C1 segment of cervical spinal cord (tissue), 14 donors: ENCODE measurements at places on chromosomes 11 and 22.

GRCh38 chr11:83823461-83824025 is 537.4 kb upstream of the CCDC90B start:
- no peak for DNase-seq

GRCh38 chr11:73201249-73201648 is 16.8 kb upstream of the P2RY2 start:
- DNase-seq: peak; percentile 9

- no peak for DNase-seq
Observed at GRCh38 chr22:24830205-24830979, 24.4 kb downstream of the SGSM1 start.

GRCh38 chr22:48793949-48794348 is 1033.7 kb downstream of the BRD1 start:
- no peak for DNase-seq

DNA sequence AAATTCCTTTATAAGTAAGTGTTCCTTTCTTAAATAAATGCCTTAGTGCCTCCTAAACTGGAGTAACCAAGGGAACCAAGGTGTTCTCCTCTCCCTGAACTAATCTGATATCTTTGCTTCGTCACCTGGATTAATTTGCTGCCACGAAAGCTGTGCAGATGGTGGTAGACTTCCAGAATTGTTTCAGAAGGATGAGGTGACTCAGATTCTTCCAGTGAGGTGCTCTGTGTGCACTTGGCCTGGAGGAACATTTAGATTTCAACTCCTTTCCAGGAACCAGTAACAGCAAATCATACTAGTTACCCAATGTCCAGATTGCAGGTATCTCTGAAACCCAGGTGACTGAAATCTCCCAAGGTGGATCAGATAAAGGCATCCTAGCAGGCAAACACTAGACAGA is 181.9 kb downstream of the FAT3 start:
- no peak for DNase-seq

- no peak for DNase-seq
Observed at GRCh38 chr11:36540998-36541397, 26.8 kb upstream of the RAG1 start.

DNA sequence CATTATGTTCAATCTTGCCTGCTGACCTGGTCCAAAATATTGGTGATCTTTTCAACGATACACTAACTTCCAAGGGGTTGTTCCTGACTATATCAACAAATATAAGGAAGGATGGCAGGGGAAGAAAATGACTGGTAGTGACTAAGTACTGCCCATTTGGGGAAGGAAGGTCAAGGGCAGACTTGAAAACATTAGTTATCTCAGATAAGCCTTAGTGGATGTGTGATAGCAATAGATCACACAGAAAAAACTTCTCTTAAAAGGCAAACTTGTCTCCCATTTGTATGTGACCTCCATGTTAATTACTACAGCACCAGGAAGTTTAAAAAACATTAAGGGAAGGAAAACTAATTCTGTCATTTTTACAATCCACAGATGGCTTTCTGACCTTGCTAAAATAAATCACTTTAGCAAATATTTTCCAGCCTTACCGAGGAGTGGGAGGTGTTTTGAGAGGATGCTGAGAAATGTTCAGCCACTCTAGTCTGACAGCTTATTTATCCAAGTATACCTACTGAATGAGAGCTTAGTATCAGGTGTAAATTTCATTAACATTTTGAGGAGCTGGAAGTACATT is 88.2 kb upstream of the DDI1 start:
- no peak for DNase-seq

DNA sequence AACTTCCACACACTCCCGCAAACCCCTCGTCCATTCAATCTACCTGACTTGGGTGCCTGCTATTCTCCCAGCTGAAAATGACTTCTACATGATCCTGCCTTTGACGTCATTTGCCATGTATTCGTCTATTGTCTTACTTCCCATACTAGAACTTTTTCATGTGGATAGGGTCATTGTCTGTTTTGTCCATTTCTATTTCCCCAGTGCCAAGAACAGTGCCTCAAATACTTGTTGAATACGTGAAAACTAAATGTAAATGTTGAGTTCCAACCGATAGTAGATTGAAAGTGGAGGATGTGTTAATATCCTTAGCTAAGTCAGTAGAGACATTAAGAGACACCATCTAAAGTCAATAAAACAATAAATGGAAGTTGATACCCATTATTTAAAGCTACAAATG is 935 bp downstream of the TRIM68 start:
- DNase-seq: no peak

DNA sequence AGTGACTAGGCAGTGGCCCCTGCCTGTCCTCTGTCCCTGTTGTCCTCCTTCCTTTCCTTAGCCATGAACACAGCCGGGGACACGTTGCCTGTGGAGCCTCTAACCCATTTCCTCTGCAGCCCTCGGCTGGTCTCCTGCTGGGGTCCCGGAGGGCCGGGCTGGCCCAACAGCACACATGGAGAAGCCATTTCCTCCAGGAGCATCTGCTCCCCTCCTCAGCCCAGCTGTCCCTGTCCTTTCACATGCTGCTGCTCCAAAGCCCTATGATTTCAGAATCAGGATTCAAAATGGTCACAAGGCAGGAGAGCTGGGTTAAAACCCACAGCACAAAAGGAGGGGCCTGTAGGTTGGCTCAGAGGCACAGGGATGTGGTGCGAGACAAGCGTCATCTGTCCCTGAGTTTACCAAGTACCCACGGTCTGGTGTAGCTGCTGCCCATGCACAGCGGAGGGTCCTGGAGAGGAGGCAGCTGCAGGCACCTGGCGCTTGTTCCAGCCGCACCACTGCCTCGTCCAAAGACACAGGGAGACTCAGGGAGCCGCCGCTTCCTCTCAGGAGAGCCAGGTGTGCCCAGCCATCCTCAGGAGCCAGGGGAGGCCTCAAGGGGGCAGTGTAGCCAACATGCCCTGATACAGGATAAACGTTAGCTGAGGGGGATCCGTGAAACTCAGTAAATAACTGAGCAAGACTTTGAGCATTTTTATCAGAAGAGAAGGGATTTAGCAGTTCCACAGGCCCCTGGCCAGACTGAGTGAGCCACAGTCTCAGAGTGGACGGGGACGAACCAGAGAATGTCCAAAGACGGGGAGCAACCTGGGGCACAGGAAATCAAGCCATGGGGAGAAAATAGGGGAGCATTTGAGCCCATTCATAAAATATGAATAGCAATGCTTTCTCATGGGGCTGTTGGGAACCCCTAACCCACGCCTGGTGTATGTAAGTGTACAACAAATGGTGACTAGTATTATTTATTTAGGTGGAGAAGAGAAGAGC is 3.9 kb upstream of the VSIG10L2 start:
- DNase-seq: no peak

DNA sequence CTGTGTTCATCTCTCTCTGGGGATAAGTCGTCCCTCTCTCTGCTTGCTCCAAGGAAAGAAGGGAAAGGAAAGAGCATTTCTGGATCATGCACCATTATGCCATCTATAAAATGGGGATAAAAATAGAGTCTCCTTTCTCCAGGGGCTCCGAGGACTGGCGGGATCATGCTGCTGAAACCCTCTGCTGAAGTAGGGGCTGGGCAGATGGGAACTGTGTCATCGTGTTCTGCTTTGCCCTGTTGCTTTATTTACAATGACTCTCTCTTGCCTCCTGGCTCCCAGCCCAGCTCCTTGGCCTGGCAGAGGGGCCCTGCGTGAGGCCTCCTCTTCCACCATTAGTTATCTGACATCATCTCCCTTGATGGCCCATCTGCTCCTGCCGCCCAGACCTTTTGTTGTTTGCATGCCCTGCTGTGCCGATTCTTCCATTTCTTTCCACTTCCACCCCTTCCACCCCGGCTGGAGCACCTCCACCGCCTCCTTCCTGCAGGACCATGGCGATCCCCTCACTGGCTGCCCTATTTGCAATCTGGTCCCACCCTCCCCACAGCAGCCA is 200.9 kb downstream of the MYO18B start:
- peak; percentile 25 for DNase-seq

- no peak for DNase-seq
Observed at GRCh38 chr11:44437122-44437521, 127.2 kb upstream of the ALX4 start.

GRCh38 chr11:76523147-76523546 is 78.3 kb downstream of the EMSY start:
- no peak for DNase-seq

DNA sequence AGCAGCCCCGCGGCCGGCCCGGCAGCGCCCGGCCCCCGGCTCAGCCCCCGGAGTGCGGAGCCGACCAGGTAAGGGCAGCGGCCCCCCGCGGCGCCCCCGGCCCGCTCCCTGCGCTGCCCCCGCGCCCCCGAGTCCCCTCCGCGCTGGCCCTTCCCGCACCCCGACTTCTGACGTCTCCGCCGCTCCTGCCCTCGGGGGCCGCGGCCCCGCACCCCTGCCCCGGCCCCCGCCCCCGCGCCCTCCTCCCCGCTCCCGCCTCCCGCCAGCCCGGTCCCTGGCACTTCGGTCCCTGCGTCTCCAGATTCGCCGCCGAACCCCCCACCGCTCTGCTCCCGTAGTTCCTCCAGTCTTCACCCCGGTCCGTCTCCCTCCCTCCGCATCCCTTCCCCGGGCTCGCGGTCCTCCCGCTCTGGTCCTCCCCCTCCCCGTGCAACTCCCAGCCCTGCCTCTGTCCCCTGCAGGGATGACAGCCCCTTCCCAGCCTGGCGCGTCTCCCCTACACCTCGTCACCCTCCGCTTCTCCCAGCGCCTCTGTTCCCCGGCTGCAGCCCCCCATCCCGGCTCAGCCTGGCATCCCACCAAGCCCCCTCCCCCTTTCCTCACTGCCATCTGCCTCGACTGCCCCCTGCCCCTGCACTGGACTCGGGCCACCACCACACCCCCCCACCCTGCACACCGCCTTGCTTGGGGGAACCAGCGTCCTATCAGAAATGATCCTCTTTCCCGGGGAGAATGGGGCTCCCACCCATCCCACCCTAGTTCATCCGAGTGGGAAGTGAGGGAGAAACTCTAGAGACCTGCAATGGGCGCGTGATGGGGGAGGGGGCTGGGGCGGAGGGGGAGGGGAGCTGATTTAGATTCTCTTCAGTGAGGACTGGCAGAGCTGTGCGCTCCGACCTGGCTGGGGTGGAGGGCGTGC is 531 bp downstream of the GRIK4 start:
- no peak for DNase-seq

GRCh38 chr11:110076371-110076965 is 16.7 kb upstream of the ZC3H12C start:
- no peak for DNase-seq

GRCh38 chr22:49951986-49952896 is 8.3 kb upstream of the PIM3 start:
- DNase-seq: no peak

- no peak for DNase-seq
Observed at GRCh38 chr11:64430645-64431044, 71.7 kb downstream of the RPS6KA4 start.

GRCh38 chr11:66032957-66033735 is 6.9 kb upstream of the CATSPER1 start:
- no peak for DNase-seq

DNA sequence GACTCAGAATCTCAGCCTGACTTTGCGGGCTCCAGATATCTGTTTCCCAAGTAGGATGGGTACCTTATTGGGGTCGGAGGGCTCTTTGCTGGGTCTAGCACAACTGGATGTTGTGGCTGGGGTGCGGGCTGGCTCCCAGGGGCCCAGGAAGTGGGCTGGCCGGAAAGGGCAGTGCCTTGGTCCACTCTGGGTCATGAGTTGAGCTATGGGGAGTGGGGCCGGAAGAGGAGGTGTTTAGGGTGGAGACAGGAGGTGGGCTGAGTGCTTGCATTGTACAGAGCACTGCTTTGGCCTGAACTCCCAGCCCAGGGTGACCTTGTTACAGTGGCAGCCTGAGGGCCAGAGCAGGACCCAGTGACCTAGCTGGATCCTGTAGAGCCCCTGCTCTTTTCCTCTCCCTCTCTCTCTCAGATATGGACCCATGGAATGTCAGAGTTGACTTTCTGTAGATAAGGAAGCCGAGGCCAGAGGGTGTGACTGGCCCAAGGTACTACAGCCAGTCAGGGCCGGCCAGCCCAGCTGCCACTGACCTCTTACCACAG is 13.2 kb downstream of the PHLDB1 start:
- DNase-seq: no peak

- no peak for DNase-seq
Observed at GRCh38 chr11:14638561-14638960, 5.0 kb upstream of the PDE3B start.

- no peak for DNase-seq
Observed at GRCh38 chr11:2578929-2579270, 120.9 kb downstream of the KCNQ1OT1 start.
